Activated T-cell treated with anti-CD3 and anti-CD28 coated beads for 4 hours (primary cell): ENCODE measurements at places on chromosomes 5 and 9.

DNA sequence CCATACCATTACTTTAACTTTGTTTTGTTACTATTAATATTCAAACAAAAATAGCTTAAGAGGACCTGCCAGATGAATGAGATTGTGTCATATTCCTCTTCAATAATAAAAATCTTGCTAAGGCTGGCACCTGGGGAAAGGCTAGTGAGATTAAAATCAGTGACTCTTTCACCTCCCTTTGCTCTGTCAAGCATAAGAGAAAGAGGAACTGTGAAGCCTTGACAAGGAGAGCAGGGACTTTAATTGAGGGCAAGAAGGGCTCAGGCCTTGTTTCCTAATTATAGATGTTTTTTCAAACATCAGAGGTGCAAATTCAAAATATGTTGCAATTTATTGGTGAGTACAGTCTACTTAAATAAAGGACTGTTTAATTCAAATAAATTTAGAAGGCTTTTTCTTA, 91.7 kb downstream of the SPATA31D1 start:
- no peak for DNase-seq

- no peak for DNase-seq
These were observed 377.1 kb downstream of the SPOCK1 start for GRCh38 chr5:137122075-137122474.

DNA sequence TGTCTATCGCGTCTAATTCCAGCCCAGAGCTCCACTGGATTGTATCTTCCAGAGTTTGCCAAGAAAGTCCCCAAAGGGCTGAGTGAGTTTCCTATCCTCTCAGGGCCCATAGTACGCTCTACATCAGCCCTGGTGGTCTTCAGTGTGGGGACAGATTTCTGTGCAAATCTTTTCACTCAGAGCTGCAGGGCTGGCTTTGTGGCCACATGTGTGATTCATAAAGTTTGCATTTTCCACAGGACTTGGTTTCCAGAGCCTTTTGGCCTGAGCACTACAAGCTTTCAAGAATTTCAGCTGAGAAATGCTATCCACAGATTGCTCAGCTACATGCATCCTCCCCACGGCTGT, 76.7 kb upstream of the CXCL14 start:
- DNase-seq: no peak

- no peak for DNase-seq
These were observed 49.0 kb upstream of the SARDH start for GRCh38 chr9:133786907-133787753.

GRCh38 chr5:144191998-144192397, 21.3 kb downstream of the KCTD16 start:
- DNase-seq: peak; percentile 38

GRCh38 chr9:114218264-114219120, 63.2 kb downstream of the COL27A1 start:
- DNase-seq: no peak

DNA sequence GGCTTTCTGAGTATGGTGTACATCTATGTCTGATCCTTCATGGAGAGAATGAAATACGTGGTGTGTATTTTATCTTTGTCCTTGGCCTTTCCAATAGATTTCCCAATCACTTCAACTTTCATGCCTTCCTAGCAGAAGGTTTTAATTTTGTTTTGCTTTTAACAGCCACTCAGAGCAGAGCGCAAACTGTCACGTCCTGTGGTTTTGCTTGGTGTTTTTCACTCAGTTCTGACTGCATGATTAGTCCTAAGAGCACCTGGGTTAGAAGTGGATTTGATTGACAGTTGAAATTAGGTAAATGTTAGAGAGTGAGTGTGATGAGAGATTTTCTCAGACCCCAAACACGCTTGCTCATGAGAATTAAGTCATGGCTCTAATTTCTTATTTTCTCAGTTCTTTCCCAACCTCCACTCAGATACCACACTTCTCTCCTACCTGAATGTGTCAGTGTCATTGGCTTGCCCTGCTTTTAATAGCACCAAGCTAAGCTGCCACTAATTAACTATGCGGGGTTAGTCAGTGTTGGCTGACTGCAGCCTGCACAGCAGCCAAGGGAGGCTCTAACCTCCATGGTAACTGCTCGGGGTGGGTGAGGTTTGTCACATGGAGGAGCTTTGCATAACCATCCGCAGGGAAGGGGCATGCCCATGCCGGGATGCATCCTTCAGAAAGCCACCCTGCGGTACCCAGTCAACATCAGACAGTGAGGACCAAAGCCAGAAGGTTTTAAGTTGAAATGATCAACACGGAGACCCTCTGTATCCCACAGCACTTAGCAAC, 173.4 kb downstream of the NR3C1 start:
- no peak for DNase-seq

DNA sequence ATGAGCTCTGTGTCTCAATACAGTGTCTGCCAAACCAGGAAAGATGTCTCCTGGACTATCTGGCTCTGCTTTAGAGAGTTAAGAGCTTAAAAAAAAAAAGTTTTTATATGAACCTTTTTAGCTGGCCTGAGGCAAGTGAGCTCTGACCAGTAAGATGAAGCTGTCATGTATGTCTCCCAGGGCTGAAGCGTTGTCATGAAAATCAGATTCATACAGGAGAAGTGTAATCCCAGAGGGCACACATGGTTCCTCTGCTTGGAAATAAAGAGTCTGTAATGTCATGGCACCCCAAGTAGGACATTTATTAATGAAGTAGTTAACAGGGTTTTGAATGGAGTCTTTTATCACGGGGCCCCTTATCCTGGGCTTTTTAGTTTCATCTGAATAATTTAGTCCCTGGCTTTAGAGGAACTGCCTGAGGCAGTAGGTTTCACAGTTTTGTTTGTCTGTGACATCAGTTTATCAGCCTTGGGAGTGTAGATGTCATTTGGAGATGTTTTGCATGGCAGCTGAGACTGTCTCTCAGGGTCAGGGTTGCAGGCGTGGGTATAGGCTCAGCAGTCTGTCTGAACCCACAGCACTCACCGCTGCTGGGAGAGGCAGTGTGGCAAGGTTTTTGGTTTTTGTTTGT, 223.3 kb downstream of the DIRAS2 start:
- no peak for DNase-seq

DNA sequence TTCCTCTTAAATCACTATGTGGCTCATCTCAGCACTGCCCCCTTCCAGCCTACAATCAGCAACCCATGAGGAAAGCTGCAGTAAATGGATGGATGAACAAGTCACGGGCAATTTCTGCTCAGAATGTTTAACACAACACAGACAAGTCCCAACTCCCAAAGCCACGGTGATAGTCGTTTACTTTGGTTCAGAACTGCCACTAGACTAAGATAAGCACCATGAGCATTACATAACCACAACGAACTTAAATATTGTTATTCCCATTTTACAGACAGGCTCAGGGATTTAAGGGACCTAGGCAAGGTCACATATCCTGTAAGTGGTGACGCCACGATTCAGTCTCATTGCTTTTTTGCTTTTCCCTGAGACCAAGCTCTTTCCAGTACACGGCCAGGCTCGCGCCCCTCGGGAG, 2.0 kb upstream of the SMIM27 start:
- no peak for DNase-seq

- no peak for DNase-seq
These were observed 71.2 kb upstream of the SLC28A3 start for GRCh38 chr9:84411683-84412267.

GRCh38 chr5:111168608-111169007, 55.6 kb upstream of the CAMK4 start:
- no peak for DNase-seq

DNA sequence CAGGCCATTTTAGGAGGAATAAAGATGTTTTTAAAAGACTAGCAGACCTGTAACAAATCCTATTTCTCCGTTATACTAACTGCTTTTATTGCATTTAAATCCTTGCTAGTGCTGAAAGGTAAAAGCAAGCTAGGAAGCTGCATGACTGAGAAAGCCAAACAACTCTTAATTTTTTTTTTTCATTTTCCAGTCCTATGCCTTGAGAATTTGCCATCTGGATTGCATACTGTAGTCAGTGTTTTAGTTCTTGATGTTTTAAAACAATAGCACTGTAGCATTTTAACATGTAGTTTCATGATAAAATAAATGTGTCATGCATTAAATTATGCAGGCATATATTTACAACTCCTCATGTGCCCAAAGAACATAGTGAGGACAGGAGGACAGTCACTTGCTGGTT, 108.4 kb upstream of the FGF10 start:
- DNase-seq: no peak

GRCh38 chr9:123039617-123040219, 6.3 kb downstream of the GPR21 start:
- no peak for DNase-seq

DNA sequence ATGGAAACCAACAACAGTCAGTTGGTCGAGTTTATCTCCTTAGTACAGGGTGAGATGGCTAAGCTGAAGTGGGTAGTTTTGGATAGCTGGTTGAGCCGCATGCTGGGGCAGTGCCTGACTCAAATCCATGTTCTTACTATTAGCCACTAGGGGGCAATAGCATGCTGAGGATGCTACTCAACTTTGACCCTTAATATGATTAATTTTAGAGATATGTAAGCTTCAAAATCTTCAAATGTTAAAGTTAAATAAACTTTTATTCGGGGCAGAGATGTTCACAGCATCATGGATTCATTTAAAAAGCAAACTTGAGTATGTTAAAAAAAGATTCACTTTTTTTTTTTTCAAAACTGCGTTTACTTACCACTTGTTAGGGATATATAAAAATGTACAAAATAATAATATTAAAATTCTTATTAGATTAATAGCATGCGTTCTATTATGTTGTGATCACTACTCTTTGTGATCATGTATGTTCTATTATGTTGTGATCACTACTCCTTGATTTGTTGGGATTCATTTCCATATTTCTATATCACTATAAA, 57.0 kb downstream of the C9orf153 start:
- peak; percentile 3 for DNase-seq

DNA sequence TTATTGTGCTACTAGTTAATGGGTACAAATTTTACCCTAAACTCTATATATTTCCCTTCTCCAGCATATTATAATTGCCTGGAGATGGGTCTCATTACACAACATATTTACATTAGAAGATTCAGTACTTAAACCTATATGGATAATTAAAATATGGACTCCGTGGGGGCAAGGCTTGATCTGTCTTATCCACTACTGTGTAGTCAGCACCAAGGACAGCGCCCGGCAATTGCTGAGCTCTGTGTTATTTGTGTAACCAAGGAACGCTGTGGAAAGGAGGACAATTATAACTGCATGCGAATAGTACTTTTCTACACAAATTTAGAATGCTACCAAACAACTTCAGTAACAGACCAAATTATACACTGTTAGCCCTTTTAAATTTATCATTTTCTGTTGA, 77.7 kb downstream of the DNAH5 start:
- no peak for DNase-seq

GRCh38 chr9:124137944-124138335, 119.8 kb upstream of the NEK6 start:
- no peak for DNase-seq

- no peak for DNase-seq
These were observed 12.7 kb upstream of the FGF1 start for GRCh38 chr5:142698447-142699183.

- no peak for DNase-seq
These were observed 259.2 kb upstream of the RGMB start for GRCh38 chr5:98514215-98514614.

- no peak for DNase-seq
These were observed 398.6 kb upstream of the ADAMTSL1 start for GRCh38 chr9:18075253-18075952.

DNA sequence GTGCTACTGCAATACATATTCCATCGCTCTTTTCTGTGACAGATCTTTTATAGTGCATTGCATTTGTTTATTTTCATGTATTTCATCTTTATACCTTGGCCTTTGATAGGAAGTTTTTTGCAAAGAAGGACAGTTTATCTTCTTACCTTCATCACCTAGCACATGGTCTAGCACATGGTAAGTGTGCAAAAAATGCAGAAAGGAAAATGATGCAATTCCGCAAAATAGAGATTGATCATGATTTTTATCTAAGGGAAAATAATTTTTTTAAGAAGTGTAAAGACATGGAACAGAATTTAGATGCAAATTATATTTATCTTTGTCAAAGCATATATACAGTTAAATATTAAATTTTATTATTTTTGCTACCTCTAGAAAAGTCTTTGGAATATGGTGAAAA, 19.2 kb upstream of the NIM1K start:
- no peak for DNase-seq

GRCh38 chr9:16712787-16713186, 157.7 kb downstream of the BNC2 start:
- DNase-seq: no peak

- no peak for DNase-seq
These were observed 426.2 kb downstream of the HTR1A start for GRCh38 chr5:63535840-63536602.

- DNase-seq: peak; percentile 8
These were observed 62.7 kb downstream of the ST8SIA4 start for GRCh38 chr5:100840370-100840769.

DNA sequence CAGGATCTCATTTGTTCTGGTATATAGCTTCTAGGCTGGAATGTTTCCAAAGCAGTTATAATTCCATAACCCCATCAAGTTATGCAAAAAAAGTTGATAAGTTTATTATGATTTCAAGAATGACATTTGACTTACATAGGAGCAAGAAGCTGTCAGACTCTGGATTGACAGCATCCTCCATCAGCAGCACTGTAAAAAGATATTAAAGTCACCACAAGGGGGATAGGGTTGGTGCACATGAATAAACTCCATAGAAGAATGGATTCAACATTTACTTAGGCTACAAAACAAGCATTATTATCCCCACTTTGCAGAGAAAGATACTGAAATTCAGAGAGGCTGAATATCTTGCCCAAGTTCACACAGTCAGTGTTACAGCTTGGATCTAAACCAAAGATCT, 208.9 kb upstream of the SLC30A5 start:
- DNase-seq: no peak

GRCh38 chr9:18890372-18890771, 142.6 kb downstream of the SAXO1 start:
- DNase-seq: no peak

- DNase-seq: no peak
These were observed 1.4 kb downstream of the PIK3R1 start for GRCh38 chr5:68217047-68217355.

- no peak for DNase-seq
These were observed 46.2 kb downstream of the RECK start for GRCh38 chr9:36082931-36083330.

- DNase-seq: no peak
These were observed 559.0 kb upstream of the RGMB start for GRCh38 chr5:98214240-98215051.

DNA sequence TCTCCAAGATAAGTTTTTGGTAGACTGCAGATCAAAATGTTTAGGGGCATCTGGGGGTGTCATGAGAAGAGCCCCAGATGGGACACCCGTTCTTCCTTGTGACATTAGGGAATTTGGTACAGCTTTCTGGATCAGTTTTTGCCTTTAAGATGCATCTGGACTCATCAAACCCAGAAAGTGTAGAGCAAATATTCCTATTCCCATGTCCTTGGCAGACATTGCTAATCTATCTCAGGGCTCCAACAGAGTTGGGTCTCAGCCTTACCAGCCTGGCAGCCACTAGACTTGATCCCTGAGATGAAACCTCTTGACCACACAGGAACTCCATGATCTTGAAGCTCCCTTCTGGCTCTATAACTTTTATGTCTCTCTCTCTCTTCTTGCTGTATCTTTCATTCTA, 35.6 kb downstream of the ERGIC1 start:
- DNase-seq: no peak

- DNase-seq: no peak
These were observed 74.5 kb downstream of the PTCD2 start for GRCh38 chr5:72394688-72395087.

- no peak for DNase-seq
These were observed 62.8 kb upstream of the TLX3 start for GRCh38 chr5:171246231-171246630.
